ENCODE measurements at places on chromosomes 12 and 14.

GRCh38 chr14:76537906-76538647, 162.1 kb downstream of the ESRRB start:
- no peak for DNase-seq

- DNase-seq = no peak
Observed at GRCh38 chr14:59189091-59189785, 771 bp downstream of the DAAM1 start.

DNA sequence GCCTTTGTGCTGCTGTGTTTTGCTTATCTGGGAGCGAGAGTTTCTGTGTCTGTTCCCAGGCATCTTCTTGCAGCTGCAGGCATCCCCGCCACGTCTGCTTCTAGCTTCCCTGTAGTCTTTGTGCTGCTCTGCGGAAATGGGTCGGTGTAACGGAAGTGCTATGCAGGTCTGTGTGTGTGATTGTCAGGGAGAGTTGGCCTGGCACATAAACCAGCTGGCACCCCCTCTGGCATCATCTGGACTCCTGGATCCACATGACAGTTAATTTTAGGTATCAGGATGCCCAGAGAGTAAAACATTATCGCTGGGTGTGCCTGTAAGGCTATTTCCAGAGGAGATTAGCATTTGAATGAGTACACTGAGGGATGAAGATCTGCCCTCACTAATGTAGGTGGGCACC, 9.4 kb upstream of the OASL start:
- DNase-seq = no peak

GRCh38 chr12:124347335-124347734, 52.4 kb downstream of the RFLNA start:
- no peak for DNase-seq

DNA sequence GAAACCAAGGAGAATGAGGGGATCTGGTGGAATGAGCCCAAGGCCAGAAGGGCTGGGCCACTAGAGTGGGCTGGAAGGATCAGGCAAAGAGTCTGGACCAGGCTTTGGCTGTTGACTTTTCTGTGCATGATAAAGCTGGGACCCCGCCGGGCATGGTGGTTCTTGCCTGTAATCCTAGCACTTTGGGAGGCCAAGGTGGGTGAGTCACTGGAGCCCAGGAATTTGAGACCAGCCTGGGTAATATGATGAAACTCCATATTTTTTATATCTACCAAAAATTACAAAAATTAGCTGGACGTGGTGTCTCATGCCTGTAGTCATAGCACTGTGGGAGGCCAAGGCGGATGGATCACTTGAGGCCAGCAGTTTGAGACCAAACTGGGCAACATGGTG, 393 bp upstream of the KLHL33 start:
- DNase-seq = no peak

DNA sequence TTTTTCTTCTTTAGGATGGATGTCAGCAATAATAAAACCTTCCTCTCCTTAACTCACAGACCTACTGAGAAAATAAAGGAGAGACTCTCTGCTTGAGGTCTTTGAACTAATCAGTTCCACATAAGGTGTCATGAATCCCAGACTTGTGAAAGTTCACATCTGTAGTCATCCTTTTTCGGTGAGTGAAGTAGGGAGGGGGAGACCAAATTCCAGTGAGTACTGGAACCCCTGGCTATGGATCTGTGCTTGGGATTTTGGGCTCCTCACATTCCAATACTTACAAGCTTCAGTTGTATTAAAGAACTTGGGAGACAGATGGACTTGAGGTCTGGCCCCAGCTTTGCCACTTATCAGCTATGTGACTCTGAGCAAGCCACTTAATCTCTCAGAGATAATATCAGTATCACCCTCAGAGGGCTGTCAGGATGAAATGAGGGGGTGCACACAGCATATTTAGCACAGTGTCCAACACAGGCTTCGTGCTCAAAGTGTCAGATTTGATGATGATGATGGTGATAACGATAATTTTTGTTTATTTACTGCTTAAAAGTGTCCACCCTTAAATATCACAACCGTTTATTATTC, 34.8 kb upstream of the APPL2 start:
- no peak for DNase-seq

DNA sequence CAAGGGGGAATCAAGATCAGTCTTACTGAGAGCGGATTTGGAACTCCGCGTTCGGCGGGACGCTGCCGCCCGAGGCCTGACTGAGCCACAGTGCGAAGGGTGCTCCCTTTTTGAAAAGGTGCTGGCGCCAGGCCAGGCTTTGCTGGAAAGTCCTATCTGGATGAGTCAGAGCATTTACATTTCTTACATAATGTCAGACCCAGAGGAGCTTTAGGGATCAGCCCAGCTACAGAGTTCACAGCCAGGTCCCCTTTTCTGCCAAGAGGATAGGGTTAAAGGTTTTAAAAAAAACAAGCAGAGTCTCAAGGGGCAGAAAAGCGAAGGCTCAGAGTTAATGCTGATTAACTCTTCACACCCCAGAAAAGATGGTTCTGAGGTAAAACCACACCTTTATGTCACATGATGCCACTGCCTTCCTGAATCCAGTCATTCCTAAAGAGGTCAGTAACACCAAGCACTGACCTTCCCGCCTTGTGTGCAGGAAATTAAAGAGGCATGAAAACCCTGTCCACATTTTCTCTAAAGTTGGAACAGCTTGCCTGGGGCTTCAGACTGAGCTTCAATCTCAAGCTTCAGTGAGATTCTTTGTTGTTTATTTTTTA, 11.7 kb upstream of the FBXL14 start:
- DNase-seq = no peak

- DNase-seq = no peak
Observed at GRCh38 chr14:104891664-104892530, 26.8 kb downstream of the CEP170B start.

- DNase-seq = no peak
Observed at GRCh38 chr14:51805541-51805940, 54.9 kb upstream of the GNG2 start.

DNA sequence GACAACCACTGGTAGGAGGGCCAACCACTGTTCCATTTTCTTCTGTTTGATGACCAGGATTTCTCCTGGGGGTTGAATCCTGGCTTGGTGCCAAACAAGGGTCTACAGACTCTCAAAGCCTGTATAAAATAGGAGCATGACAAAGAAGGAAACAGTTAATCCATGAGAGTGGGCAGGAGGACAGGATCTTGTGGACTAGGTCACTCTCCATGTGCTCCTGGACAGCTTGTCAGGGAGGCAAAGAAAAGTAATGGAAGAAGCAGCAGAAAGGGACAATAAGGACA, 243.7 kb downstream of the AKAP6 start:
- no peak for DNase-seq

- no peak for DNase-seq
Observed at GRCh38 chr12:57476162-57476992, 3.3 kb downstream of the ARHGAP9 start.

GRCh38 chr14:92916201-92916600, 6.7 kb upstream of the CHGA start:
- no peak for DNase-seq

- no peak for DNase-seq
Observed at GRCh38 chr12:67966560-67966959, 22.7 kb upstream of the IFNG-AS1 start.

DNA sequence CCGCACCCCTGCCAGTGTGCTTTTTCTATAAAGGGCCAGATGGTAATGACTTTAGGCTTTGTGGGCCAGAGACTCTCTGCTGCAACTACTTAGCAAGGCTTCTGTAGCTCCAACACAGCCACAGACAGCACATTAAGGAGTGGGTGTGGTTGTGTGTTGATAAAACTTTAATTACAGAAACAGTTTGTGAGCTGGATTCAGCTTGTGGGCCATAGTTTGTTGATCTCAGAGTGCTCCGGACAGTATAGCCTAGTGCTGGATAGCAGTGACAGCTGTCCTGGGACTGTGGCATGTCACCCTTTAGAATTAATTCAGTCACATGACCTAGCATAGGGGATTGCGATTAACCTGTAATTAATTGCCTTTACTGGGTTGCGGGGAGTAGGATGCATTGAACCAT, 109.7 kb downstream of the ZNF664 start:
- DNase-seq = no peak

DNA sequence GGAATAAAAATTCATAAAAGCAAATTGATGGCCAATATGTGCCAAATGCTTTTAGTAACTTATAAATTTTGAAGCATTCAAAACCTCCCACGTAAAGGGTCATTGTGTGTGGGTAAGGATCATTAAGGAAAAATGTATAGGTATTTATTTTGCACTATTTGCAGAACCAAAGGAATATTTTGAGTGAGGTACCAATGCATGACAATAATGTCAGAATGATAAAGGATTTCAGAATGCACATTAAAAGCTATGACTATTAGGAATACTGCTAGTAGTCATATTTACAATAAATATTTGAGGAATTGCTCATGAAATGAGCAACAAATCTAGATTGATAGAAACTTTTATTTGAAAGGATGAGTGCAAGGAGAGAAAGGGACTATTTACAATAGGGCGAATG, 932.8 kb downstream of the SLC6A15 start:
- DNase-seq = no peak

DNA sequence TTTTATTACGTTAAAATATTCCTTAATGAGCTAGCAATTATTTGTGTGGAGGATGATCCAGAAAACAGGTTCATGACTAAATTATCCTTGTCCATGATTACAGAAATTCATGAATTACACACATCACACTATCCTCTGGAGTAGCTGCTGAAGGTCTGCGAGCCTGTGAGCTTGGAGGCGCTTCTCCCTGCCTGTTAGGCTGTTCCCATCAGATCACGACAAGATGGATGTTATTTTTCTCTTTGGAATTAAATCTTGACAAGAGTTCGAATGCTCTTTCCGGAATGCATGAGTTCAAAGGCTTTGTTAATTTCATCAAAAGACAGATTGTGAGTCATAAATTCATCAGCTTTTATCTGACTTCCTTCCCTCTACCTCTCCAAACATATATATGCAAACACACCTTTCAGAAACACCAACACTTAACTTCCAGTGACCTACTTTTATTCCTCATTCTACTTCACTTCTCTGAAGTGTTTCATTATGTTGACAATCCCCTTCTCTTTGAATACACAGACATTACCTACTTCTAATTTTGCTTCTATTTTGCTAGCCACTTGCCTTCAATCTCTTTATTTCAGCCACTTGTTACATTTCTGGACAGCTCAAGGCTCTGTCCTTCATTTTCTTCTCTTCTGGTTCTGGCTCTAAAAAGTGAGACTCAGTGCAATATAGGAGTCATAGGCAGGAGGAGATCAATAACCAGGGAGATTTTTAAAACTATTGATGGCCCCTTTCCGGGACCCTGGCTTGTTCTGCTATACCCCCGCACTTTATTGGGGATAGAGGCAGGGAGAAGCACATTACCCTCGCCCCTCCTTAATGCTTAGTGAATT, 274.6 kb downstream of the BTG1 start:
- DNase-seq = no peak

DNA sequence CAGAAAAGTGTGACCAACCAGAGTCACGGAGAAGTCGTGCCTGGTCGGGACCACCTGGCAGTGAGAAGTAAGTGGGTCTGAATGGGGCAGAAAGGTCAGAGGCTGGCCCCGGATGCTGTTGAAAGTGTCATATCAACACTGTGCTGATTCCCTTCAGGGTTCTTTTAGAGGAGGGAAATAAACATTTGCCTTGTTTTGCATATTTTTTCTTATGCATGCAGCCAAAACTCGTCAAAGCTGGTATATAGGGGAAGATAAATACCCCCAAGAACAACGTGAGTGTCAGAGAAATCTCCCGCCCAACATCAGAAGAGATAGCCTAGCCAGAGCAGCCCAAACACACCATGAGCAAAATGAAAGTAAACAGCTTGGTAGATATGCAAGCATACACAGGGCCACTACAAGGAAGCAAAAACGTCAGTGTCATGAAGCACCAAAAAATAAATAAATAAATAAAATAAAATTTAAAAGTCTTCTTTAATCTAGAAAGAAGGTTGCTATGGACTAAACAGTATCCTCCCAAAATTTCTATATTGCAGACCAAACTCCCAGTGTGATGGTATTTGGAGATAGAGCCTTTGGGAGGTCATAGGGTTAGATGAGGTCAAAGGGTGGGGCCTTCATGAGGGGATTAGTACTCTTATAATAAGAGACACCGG, 22.1 kb downstream of the EIF5 start:
- no peak for DNase-seq

- DNase-seq = no peak
Observed at GRCh38 chr12:103801709-103802585, 39.1 kb downstream of the NT5DC3 start.

- no peak for DNase-seq
Observed at GRCh38 chr14:77044783-77045237, 16.3 kb upstream of the IRF2BPL start.

GRCh38 chr14:92676403-92677086, 71.9 kb downstream of the LGMN start:
- DNase-seq = no peak

DNA sequence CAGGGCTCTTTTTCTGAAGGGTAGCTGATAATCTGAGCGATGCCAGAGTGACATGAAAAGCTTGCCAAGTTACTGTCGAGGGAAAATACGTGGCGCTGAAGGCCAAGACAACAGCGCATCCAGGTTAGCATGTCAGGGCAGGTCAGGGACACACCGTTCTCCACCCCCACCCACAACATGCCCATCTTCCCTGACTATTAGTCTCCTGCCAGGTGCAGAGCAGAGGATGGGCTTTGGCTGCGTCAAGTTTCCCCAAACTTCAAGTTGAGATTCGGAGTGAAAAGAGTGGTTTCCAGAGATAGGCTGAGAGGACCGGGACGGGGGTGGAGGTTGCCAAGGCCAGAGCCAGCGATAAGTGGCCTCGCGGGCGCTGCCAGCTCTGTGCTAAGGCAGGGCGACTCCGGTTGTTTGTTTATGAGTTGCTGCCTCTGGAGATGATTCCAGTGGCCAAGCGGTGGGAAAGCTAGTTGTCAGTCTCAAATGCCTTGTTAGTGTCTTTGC, 1.7 kb downstream of the TRHDE start:
- DNase-seq = no peak

GRCh38 chr12:25189656-25190055, 5.3 kb downstream of the DNAI7 start:
- DNase-seq = no peak

DNA sequence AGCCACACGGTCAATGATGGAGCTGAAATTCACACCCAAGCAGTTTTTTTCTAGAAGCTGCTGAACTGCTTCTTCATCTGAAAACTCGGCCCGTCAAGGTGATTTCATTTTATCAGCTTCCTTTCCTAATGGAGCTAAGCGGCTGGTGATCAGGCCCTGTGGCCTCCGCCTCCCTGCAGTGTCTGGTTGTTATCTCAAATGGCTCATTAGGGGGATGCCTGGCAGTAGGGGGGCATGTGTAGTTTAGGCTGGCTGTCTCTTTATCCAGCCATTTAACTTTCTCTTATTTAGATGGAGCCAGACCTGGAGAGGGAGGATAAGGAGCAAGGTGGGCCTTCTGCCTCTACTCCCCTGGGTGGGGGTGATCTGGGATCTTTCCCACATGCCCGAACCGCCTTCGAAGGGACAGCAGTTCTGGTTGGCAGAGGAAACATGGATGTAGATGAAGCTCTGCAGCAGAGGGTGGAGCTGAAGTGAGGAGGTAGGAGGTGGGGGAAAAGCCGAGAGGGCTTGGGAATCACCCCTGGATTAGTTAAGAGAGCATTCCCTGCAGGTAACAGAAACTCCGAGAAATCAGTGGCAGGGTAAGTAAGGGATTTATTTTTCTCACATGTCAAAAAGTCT, 64.4 kb downstream of the TGFB3 start:
- DNase-seq = no peak

GRCh38 chr12:118827047-118827446, 154.3 kb upstream of the SRRM4 start:
- no peak for DNase-seq
